ENCODE measurements at places on chromosomes 6 and 20.

DNA sequence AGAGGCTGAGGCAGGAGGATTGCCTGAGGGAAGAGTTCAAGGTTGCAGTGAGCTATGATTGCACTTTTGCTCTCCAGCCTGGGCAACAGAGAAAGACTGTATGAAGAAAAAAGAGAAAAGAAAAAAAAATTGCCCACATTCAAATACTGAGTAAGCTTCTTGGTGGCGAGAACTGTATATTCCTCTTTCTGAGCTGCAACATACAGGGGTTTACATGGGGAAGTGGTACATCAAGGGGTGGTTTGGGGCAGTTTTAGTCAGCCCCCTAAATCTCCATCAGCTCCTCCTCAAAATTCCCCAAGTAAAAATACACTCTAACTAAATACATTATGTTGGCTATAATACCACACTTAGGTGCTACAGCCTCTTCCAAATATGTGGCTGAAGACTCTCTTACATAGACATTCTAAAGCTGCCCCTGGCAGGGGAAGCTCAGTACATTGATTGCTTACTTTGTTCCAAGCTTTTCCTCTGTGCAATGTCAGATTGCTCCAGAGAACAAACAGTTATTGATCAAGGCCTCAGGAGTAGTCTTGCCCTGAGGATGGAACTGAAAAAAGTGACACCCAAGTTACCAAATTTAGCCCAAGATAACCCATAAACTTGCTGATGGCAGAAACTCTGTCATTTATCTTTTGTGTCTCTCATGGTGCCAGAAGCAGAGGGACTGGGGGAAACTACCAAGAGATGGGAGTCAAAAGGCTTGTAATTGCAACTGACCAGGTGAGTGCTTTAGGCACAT lies 107.4 kb upstream of the RIPOR2 start:
- DNase-seq: no peak

DNA sequence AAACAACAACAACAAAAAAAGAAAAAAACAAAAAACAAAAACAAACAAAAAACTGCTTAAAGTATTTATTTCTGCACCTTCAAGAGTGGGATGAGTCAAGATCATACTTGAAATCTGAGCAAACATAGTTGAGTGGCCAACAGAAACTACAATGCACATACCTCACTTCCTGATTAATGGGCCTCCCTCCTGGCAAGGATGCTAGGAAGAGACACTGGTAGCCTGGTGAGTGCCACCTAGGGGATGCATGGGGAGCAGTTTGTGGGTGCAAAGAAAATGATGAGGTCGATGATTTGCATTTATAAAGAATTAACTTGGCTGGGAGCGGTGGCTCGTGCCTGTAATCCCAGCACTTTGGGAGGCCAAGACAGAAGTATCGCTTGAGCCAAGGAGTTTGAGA lies 808.1 kb downstream of the MAFB start:
- DNase-seq: no peak

DNA sequence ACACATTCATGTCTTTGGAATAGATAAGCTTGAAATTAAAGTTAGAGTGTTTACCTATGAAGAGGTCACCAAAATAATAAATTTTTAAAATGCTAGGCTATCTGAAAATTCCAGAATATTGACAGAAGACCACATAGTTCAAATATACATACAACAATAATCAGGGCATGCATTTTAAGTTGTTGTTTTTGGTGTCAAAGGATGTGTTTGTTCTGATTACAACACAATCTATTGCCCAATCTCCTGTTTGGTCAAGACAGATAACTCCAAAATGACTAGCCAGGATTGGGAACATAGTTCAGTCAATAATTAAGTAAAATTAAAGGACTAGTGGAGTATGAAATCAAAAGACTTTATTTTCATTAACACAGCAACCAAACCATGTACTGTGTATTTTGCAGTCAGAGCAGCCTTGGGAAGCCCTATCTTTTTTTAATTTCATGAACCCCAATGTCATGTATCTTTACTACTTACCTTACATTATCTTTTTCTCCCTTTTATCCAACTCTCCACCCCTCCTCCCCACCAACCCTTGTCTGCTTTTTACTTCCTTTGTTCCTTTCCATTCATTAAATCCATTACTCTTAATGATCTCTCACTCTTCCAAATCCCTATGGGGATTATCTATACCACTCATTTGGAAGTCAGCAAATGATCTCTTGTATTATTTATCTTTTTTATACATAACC lies 111.2 kb downstream of the CDK19 start:
- DNase-seq: no peak

DNA sequence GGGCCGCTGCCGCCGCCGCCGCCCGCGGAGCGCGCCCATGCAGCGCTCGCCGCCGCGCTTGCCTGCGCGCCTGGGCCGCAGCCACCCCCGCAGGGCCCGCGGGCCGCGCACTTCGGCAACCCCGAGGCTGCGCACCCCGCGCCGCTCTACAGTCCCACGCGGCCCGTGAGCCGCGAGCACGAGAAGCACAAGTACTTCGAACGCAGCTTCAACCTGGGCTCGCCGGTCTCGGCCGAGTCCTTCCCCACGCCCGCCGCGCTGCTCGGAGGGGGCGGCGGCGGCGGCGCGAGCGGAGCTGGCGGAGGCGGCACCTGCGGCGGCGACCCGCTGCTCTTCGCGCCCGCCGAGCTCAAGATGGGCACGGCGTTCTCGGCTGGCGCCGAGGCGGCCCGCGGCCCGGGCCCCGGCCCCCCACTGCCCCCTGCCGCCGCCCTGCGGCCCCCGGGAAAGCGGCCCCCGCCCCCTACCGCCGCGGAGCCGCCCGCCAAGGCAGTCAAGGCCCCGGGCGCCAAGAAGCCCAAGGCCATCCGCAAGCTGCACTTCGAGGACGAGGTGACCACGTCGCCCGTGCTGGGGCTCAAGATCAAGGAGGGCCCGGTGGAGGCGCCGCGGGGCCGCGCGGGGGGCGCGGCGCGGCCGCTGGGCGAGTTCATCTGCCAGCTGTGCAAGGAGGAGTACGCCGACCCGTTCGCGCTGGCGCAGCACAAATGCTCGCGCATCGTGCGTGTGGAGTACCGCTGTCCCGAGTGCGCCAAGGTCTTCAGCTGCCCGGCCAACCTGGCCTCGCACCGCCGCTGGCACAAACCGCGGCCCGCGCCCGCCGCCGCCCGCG lies 730 bp downstream of the INSM1 start:
- DNase-seq: no peak

- no peak for DNase-seq
These were observed 28.5 kb downstream of the IL17F start for GRCh38 chr6:52215787-52216186.

DNA sequence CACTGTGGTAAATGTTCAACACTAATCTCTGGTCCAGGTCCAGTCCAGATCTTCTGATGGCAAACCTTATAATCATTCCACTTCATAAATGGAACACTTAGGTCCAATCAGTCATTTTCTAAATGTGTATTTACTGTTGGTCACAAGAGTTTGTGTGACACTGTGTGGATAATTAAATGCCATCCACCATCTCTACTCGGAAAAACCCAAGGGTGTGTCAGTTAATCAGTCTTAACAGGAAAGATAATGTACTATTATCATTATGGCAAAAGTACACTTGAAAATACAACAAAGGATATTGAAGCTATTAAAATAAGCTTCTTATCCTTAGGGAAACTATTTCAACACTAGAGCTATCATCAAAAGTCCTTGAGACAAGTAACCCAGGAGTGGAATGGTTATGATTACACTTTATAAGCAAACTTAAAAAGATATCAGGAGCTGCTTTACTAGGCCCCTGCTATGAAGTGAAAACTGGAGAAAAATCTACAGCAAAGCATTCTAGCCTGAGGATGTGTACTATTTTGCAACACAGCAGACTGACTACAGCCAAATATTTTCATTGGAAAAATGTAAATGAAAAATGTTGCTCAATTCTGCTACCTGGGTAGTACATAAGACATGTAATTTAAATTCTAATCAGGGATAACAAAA lies 227.9 kb downstream of the LAMA2 start:
- DNase-seq: no peak

DNA sequence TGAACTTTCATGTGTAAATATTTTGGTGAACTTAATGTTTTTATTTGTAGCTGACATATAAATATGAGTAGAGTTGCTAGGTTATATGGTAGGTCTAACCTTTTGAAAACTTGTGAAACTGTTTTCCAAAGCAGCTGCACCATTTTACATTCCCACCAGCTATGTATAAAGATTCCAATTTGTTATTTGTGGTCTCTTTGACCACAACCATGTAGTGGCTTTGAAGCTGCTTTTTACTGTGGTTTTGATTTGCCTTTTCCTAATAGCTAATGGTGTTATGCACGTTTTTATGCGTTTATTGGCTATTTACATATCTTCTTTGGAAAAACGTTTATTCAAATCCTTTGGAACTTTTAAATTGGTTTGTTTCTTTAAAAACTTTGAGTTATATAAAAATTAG lies 10.3 kb downstream of the CST3 start:
- no peak for DNase-seq

DNA sequence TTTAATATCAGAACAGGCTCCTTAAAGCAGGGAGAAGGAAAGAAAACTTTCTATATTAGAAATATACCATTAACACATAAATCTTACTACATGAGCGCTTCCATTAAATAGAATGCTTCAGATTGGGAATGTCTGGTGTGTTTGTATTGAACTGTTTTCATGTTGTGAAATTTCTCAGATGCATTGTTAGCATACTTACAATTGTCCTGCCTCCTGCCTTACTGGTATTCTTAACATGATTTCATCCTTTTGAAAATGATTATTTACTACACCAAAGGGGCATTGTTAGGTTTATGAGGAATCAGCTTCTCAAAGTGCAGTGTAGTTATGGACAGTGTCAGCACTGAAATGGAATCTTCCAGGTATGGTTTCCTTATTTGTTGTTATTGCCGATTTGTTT lies 145.6 kb downstream of the MTFR2 start:
- DNase-seq: no peak

- no peak for DNase-seq
These were observed 393.1 kb downstream of the SMOC2 start for GRCh38 chr6:168834042-168834587.

- DNase-seq: no peak
These were observed 7.7 kb upstream of the C20orf203 start for GRCh38 chr20:32681175-32682084.

DNA sequence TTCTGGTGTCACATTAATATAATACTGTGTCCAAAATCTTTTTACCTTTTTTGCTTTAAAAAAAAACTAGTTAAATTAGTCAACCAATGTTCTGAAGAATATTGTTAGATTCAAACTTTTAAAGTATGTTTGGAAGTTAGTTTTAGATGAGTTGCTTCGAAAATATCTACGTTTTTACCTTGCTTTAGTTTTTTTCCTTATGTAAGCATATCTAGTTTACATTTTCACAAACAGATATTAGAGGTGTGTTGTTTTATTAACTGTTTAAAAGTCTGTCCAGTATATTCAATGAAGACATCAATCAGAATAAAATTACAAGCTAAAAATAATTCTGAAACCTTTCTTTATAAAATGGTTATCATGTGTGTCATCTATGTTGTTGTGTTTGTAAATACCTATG lies 375.0 kb upstream of the BTBD3 start:
- no peak for DNase-seq

DNA sequence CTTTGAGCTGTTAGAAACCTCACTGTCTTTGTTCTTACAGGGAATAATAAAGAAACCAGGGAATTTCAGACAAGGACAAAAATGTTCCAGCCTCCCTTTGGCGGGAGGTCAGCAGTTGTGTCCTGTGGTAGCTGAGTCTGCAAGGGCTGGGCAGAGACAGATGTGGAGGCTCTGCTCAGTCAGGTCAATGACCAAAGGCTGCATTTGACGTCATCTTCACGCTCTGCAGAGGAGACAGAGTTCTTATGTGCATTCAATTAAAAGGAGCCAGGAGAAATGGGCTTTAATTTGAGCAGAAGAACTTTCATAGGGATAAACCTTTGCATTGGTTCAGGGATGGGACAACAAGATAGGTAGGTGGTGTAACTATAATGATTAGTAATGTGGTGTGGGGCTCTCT lies 45.1 kb upstream of the FOXA2 start:
- no peak for DNase-seq

DNA sequence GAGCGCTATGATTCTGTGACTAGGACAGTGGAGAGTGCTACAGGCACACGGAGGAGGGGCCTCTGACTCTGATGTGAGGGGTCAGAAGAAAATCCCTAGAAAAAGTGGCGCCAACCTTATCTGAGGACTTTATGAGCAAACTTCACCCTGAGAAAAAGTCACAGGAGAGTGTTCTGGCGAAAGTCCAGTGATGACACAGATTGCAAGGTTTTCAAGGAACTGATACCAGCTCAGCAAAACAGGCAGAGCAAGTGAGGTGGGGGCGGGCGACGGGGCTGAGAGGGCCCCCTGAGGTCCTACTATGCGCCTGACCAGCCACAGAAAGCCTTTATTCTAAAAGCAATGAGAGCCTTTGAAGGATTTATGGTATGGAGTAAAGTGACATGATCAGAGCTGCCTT lies 73.3 kb downstream of the SLC22A23 start:
- DNase-seq: no peak

GRCh38 chr6:97282238-97282725 lies 734 bp downstream of the MMS22L start:
- DNase-seq: no peak

- DNase-seq: no peak
These were observed 66.1 kb downstream of the PRND start for GRCh38 chr20:4787820-4788219.

DNA sequence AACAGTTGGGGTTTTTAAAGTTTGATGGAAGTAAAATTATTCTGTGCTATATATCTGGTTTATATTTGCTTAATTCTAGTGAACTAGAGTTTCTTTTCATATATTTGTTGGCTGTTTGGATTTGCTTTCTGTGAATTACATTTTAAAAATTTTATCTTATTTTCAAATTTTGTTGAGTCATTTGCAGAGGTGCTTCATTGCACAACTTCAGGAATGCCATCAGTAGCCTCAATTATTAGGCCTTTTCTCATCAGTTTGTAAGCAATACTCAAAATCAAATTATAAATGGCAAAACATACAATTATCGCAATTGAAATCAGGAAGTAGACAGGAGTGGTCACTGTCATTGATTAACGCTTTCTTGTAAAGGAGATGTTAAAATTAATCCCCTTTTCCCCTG lies 96.9 kb downstream of the UBE3D start:
- DNase-seq: no peak

DNA sequence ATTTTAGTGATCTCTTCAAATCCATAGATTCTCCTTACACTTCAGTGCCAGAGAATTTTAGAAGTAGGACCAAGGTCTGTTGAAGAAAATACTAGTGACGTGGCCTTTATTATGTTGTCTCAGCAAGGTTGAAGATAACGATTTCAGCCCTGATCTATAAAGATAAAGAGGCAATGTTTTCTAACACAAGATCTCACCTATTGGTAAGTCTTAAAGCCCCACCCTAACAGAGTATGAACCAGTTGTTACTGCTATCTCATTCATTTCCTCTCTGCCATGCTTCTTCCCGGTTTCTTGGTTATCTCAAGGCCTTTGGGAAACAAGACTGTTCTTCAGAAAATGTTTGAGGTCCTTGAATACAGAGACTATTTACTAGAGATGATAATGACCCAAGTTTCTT lies 53.1 kb downstream of the KIAA0408 start:
- no peak for DNase-seq

GRCh38 chr6:12200015-12200564 lies 90.1 kb upstream of the EDN1 start:
- no peak for DNase-seq
